Central memory CD4-positive, alpha-beta T cell (primary cell): ENCODE measurements at places on chromosomes 11 and 22.

DNA sequence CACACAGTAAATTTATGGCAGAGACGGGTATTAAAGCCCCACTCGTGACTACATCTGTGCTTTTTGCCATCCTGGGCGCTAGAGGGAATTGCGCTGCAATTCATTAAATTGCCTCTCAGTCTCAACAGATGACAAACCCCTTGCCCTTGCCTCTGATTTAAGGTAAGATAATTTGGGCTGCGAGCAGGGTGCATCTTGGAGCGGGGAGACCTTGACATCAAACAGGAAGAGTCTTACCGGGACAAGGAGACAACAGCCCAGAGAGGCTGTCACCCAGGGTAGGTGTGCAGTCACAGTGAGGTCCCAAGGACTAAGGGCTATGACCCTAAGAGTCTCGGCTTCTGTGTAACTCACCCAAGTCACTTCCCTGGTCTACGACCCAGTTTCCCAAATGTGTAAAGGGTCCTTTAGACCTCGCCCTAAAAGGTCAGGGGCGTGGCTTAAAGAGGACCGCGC is 449 bp upstream of the TOM1 start:
- DNase-seq, result no peak

DNA sequence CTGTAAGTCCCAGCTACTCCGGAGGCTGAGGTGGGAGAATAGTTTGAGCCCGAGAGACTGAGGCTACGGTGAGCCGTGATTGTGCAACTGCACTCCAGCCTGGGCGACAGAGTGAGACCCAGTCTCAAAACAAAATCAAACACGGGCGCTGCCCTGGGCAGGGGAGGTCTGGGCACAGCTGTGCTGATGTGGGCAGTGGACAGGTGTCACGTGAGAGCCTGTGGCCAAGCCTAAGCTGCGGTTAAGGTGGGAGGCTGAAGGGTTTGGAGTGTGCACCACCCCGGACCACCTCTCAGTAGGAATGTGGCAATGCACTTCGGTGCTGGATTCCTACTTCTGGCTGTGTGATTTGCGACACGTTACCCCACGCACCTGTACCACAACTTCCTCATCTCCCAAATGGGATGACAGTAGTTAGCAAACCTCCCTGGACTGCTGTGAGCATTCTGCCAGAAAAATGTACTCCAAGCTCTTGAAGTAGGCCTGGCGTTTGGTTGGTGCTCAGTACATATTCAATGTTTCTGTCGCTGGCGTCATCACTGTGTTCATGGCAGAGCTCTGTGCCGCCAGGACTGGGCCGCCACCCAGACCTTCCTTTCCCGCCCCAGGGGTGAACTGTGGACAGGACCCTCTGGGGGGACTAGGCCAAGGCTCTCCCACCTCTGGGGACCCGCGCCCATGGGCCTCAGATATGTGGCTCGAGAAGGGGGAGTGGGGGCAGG is 807 bp upstream of the ZNF74 start:
- no peak for DNase-seq

- no peak for DNase-seq
Measured at GRCh38 chr22:27011717-27012116, 354.3 kb downstream of the MIAT start.

- DNase-seq, result no peak
Measured at GRCh38 chr11:45341372-45341771, 55.2 kb upstream of the SYT13 start.

DNA sequence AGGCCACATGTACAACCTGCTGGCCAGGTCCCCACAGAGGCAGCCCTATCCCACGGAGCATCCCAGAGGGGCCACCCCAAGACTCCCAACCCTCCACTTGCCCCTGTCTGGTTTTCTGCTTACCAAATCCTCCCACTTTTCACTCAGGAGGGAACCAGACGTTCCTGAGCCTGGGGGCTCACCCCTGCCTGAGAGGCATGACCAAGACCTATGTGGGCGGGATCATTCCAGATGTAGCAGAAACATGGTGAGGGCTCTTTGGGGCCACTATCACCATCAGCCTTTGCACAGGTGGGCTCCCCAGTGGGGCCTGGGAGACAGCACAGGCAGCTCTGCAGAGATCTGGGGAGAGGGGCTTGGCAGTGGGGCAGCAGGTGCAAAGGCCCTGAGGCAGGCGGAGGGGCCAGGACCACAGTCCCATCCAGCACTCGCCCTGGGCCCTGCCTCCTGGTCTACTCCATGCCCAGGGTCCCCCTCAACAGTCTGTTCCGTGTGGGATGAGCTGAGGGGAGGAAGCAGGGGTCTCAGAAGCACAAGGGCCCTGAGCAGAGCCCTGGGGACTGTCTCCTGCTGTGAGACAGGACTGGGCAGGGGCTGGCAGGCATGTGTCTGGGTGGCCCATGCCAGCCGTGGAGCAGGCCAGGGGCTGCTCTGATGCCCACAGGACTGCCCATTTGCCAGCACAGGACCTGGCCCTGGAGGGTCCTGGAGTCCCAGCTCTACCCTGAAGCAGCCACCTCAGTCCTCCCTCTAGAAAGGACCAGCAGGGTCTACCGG is 9.4 kb downstream of the PIM3 start:
- no peak for DNase-seq

DNA sequence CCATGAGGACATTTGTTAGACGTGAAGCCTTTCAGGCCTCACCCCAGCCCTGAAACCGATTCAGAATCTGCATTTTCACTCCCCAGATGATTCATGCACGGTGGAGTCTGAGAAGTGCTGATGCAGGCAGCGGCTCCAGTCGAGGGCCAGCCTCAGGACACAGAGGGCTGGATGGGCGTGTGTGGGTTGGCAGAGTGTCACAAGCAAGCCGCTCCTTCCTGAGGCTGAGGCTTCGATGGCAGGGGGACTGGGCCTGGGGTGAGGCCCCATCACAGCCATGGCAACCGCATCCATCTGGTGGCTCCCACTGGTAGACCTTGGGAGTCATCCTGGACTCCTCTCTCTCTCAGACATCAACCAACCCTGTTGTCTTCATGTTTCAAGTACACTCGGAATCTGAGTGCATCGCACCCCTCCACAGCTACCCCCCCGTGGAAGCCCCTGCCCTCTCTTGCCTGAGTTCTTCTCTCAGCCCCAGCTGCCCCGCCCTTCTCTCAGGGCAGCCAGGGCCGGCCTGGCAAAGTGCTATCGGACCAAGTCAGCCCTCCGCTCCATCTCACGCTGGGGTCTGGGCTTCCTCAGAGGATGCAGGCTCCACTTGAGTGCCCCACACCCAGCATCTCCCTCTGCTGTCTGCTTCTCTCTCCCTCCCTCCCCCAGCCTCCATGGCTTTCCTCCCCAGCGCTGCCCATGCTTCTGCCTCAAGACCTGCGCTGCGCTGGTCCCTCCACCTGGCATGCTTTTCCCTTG is 10.6 kb downstream of the KCNC1 start:
- DNase-seq, result no peak

- DNase-seq, result no peak
Measured at GRCh38 chr11:1655168-1656060, 25.8 kb downstream of the KRTAP5-5 start.

GRCh38 chr11:76756341-76756741 is 26.8 kb upstream of the TSKU start:
- no peak for DNase-seq

GRCh38 chr11:79744941-79745340 is 304.1 kb upstream of the TENM4 start:
- no peak for DNase-seq

DNA sequence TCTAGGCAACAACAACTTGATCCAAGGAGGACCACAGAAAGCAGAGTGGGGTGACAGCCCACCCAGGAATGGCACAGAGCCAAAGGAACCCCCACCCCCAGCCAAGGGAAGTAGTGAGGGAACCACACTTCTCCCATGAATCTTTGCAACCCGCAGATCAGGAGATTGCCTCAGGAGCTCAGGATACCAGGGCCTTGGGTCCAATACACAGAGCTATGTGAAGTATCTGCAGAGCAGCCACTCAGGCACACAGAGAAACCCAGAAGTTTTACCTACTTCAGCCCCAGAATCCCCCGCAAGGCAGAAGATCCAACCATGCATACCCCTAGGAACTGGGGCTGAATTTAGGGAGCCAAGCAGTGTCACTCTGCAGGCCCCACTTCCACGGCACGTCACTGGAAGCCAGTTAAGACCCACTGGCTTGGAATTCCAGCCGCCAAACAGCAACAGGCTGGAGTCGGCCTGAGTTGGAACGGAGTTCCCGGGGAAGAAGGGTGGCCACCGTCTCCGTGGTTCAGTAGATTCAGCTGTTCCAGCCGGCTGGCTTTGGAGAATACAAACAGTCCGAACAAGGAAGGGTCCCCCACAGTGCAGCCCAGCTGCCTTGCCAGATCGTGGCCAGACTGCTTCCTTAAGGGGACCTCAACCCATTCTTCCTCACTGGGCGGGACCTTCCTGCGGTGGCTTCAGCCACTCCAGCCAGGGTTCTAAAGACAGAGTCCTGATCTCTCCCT is 174.1 kb downstream of the TTC28 start:
- DNase-seq, result no peak

GRCh38 chr22:48493733-48494132 is 1333.9 kb downstream of the BRD1 start:
- no peak for DNase-seq

DNA sequence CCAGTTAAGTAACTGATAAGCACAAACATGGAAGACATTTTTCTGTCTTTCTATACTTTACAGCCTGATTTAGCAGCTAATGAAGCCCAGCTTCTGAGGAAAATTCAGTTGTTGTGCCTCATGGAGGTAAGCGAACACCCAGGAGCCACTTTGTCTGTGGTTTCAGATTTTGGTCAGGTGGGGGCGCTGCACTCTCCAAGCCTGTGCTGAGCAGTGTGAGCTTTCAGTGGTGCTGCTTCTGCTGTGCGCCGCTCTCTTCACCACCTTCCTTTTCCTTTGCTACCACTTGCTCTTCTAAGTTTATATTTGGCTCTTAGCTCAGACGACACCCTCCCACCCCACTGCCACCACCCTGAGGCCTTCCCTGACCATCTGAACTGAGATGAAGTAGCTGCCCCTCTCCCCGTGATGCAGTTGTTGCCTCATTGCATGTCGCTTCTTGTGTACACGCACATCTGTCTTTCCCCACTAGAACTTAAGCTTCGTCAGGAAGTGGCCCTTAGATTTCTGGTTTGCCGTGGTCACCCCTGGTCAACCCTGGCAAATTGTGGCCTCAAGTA is 14.0 kb downstream of the PSMD13 start:
- DNase-seq, result peak; percentile 77

GRCh38 chr11:116579857-116580727 is 192.7 kb downstream of the BUD13 start:
- no peak for DNase-seq

DNA sequence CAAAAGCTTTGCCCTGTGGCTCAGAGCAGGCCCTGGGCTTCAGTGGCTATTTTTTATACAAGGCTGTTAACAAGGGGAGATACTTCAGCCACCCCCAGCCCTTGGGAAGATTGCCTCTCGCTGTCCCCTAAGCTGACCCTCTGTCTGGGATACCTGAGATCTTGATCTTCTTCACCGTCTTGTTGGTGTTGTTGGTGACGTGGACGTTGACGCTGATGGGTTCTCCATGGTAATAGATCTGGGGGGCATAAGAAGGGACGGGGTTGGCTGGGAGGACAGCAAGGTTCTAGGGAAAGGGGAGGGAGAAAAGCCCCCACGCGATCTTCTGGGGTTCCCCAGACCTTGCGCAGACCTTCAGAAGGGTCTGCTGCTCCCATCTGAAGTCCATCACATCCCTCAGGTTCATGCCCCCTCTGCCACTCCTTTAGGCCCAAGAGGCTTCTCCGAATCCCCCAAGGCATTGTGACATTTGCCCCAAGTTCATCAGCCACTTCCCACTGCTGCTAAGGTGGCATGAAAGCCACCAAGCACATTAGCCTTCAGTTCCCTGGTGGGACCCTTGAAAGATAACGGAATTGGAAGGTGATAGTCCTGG is 36.7 kb downstream of the TPBGL start:
- DNase-seq, result no peak

GRCh38 chr11:64316672-64317324 is 561 bp downstream of the TRMT112 start:
- peak; percentile 54 for DNase-seq

DNA sequence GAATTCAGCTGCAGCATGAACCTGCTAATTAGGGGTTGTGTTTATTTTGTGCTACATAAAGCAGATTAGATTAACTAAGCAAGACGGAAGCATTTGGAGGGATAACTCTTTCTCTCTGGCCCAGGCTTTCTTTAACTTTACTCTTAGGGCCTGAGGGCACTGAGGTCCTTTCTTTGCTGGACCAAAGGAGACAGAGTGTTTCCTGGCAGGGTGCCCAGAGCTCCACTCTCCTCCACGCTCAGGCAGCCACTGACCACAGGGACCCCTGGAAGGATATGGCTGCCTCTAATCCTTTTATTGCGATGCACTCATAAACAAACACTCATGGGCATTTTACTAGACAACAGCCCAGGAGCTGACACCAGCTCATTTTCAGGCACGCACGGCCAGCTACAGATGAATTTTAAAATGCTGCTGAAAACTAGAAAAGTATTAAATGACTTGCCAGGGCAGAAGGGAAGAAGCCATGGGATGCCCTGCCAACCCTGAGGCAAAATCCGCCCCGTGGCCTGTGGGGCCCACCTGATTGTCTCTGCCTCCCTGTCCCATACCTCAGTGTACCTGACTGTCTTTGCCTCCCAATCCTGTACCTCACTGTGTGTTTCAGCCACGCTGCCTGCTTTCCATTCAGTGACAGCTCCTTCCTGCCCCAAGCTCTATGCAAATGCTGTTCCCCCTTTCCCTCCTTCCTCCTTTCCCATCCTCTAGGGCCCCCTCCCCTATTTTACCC is 192.6 kb upstream of the NAV2 start:
- no peak for DNase-seq

GRCh38 chr11:9004183-9004926 is 554 bp upstream of the NRIP3 start:
- no peak for DNase-seq

GRCh38 chr11:117127171-117127901 is 16.8 kb upstream of the PAFAH1B2 start:
- DNase-seq, result no peak

- no peak for DNase-seq
Measured at GRCh38 chr11:101563166-101563565, 20.6 kb downstream of the TRPC6 start.

DNA sequence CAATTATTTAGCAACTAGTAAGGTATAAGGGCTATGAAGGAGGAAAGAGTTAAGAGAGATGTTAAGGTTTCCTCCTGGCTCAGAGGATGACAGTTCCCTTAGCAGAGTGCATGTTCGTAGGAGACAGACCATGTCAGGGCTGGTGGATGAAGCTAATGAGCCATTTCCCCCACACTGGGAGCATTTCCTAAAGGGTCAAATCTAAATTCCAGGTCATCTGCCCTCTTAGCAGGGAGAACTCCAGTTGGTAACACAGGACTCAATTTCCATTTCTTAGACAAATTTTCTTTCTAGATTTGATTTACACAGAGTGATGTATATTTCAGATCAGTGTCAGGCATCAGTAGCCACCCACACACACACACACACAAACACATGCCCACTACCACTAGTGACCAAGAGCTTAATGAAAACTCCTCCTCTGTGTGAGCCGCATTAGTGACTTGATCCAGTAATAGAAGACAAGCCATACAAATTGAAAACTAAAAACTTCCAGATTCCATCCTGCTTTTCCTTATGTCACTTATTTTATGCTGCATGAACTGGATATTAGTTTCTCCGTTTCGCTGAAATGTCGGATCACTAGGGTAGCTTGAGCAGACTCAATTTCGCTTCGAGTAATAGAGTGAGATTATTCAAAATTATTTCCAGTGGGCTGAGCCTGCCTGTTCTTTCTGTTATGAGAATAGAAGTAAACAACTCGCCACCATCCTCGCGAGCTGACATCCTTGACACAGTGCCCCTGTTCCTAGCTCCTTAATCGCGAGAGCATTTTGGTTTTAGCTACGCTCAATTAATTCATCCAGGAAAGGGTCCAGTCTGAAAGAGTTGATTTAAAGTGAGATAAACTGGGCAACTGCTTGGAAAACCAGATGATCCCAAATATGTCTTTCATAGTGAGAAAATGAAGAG is 582.6 kb downstream of the SOX6 start:
- no peak for DNase-seq
